Endodermal cell (in vitro differentiated cells): ENCODE measurements at places on chromosomes 2 and 18. TPM values are rescaled to one million over a fixed set of nuclear protein-coding genes. Genes with fewer than 3 reads are reported as not detected.
A peak's percentile ranks its signal among the peaks of the same experiment; 100 is the strongest.

DNA sequence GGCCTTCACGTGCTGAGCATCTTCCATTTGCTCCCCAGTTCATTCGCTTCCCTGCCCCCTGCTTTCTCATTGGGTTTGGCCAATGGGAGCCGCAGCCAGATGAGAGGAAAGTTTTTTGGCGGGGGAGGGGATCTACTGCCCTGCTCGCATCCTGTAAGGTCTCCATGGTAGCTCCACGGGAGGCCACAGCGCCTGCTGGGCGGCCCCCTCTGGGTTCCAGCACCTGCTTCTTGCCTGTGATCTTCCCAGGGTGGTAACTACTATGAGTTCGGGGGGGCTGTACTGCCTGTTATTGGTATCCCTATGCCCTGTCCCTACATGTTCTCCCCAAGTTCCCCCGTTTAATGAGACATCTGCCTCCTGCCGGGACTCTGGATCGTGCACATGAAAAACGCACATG is 57.2 kb downstream of the INPP5D start:
- DNase-seq, result no peak

DNA sequence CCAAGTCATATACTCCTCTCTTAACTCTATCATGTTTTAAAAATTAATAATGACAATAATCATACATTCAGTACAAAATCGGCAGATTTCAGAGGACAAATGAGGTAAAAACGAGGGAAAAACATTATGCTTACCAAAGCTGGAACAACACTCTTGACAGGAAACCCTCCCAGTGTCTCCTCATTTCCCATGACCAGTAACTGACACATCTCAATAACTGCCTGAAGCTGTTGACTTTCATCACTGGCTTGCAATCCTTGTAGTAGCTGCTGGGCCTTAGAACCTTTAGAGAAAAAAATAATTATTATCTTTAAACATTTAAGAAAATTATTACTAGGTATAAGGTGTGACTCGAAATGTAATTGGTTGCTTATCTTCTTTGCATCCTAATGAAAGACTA is 103.6 kb downstream of the TRIP12 start:
- DNase-seq, result no peak

DNA sequence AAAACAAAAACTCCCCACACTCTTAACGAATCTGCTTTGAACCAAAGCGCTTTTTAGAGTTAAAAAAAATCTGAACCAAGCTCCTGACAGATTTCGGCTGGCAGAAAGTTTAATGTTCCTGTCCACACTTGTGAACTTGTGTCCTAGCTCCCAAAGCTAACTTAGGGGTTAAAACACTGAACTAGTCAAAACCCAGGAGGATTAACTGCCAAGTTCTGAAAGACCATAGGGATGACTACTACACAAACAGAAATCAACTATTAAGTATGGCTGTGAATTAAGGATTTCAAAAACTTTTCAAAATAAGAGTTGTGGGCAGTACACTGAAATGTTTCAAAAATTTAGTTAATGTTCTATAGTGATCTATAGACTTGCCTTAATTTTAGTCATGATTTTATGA is 26.2 kb upstream of the CDKL4 start:
- no peak for DNase-seq

GRCh38 chr2:208556983-208557484 is 150.4 kb downstream of the PTH2R start:
- DNase-seq, result no peak

- no peak for DNase-seq
Measured at GRCh38 chr2:192969055-192969454, 774.3 kb upstream of the TMEFF2 start.

KCNG2 gene
- not detected in 2 replicates for total RNA-seq

SNORC gene
- total RNA-seq, result 3.0 to 6.2 TPM (median 5.0 TPM) in 3 replicates

GRCh38 chr18:73479477-73479876 is 611.7 kb upstream of the NETO1 start:
- DNase-seq, result no peak

DNA sequence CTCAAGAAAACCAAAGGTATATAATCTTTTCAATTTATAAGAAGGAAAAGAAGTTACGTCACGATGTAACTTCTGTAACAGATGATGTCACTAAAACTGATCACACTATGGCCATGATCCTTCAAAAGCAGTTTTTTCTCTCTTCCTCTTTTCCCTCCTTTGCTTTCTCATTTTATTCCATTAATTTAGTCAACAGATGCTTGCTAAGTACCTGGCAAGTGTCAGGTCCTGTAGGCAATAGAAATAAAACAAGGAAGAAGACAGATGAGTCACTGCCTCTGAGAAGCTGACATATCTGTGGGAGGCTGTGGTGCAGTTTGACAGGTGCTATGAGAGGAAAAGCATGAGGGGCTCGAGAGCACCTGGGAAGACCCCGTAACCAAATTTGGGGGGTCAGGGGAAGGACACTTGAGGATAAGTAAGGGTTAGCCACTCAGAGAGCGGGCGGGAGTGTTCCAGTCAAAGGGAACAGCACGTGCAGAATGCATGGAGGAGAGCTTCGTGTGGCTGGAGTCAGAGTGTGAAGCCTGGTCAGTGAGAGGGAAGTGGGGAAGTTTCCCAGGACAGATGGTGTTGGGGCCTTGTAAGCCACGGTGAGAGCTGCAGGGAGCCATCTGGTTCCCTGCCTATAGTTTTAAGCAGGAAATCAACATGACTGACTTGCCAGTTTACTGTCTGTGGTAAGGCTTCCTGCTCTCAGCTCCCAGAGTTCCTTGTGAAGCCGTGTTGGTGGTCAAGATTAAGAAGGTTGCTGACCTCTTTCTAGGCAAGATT is 198.8 kb upstream of the FOSL2 start:
- DNase-seq, result no peak

- DNase-seq, result peak; percentile 85
Measured at GRCh38 chr2:63047321-63048279, 3.0 kb upstream of the OTX1 start.

- no peak for DNase-seq
Measured at GRCh38 chr2:190978389-190979053, 35.5 kb downstream of the STAT1 start.

- DNase-seq, result no peak
Measured at GRCh38 chr18:76824754-76825153, 2.4 kb downstream of the ZNF236 start.

GRCh38 chr2:41830600-41830999 is 217.2 kb upstream of the PKDCC start:
- no peak for DNase-seq

- no peak for DNase-seq
Measured at GRCh38 chr2:74540291-74540690, 10.6 kb downstream of the HTRA2 start.

DNA sequence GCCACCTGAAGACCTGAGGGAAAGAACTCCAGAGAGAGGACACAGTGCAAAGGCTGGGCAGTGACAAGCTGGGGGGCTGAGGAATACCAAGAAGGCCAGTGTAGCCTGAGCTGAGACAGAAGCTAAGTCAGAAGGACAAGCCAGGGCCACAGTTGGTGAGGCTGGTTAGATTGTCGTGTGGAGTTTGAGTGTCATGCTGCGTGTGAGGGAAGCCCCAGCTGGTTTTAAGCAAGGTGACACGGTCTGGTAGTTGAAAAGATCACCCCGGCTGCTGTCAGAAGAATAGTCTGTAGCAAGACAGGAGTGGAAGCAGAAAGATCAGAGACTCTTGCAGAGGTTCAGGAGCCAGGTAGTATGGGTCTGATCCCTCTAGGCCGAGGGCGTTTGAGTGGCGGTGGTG is 50.6 kb upstream of the RMDN2 start:
- no peak for DNase-seq

GRCh38 chr2:231583982-231584381 is 8.7 kb upstream of the TEX44 start:
- DNase-seq, result peak; percentile 80

GRCh38 chr18:79692886-79693285 is 13.3 kb downstream of the CTDP1 start:
- no peak for DNase-seq

DNA sequence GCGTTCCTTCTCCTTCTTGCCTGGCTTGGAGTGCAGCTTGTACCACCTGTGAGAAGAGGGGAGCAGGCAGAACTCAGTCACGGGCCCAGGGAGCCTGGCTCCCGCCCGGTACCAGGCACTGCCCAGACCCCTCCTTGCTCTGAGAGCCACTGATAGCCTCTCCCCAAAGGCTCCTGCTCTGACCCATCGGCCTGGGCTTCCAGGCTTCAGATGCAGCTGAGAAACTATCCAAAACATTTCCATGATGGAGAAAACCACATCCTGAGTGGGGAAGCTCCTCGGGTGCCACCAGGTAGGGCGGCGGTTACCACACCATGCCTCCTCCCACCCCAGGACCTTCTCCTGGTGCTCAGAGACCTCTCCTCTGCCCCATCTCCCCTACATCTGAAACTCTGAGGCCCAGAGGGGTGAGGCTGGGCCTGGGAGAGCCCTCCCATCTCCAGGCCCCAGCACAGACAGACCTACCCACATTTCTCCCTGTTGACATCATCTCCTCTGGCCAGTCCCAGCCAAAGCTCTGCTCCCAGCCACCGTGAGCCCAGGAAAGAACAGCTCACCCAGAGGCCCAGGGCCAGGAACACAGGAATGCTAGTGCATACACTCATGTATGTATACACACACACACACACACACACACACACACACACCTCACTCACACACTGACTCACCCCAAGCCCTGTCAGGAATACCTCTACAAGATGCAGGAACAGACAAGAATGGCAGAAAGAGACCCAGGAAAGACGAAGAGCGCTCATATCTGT is 17.9 kb upstream of the SFXN5 start:
- DNase-seq, result peak; percentile 62
